Esophagus muscularis mucosa (tissue), 4 donors: ENCODE measurements at places on chromosomes 1 and 21. TPM values are rescaled to one million over a fixed set of nuclear protein-coding genes. Genes with fewer than 3 reads are reported as not detected.

Gene BLZF1
- total RNA-seq: 40.3 TPM

Gene LDLRAD1
- not detected for total RNA-seq

Gene SYPL2
- total RNA-seq: 8.0 TPM

Gene CD101
- 1.5 TPM for total RNA-seq

GRCh38 chr21:34583926-34584563 is 30.9 kb downstream of the RCAN1 start:
- H3K36me3 ChIP-seq: no peaks in the 10 kb centered on the region
- peak overlapping the region; percentile 18 for H3K27ac ChIP-seq
- H3K4me1 ChIP-seq: peaks cover 42% of the 10 kb centered on the region
- no peak overlapping the region for H3K4me3 ChIP-seq
- DNase-seq: no peak

- DNase-seq: no peak
- H3K27ac ChIP-seq: no peak overlapping the region
- peaks cover 26% of the 10 kb centered on the region for H3K27me3 ChIP-seq
These were observed 7.8 kb upstream of the RIPK4 start for GRCh38 chr21:41774467-41775148.

GRCh38 chr1:173406783-173407230 is 70.3 kb upstream of the PRDX6 start:
- peak overlapping the region; percentile 24 for H3K4me3 ChIP-seq
- H3K36me3 ChIP-seq: no peaks in the 10 kb centered on the region
- H3K27me3 ChIP-seq: no peaks in the 10 kb centered on the region
- no peak for DNase-seq
- H3K4me1 ChIP-seq: peaks cover 8% of the 10 kb centered on the region

DNA sequence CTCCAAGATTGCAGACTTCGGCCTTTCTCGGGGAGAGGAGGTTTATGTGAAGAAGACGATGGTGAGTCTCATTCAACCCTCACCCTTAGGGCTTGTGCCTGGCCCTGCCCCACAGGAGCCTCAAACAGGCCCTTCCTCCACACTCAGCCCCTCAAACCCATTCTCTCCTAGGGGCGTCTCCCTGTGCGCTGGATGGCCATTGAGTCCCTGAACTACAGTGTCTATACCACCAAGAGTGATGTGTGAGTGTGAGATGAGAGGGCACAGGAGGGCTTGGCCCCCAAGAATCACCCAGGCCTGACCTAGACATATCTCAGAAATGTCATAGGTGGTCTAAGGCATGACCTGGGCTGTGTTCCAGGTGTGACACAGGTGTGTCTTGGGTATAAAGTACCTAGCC is 18.3 kb upstream of the MPL start:
- no peaks in the 10 kb centered on the region for H3K36me3 ChIP-seq
- no peak overlapping the region for H3K27ac ChIP-seq
- no peaks in the 10 kb centered on the region for H3K4me1 ChIP-seq
- no peak for DNase-seq
- H3K27me3 ChIP-seq: no peaks in the 10 kb centered on the region

- H3K27me3 ChIP-seq: no peaks in the 10 kb centered on the region
- no peaks in the 10 kb centered on the region for H3K4me1 ChIP-seq
- no peak overlapping the region for H3K27ac ChIP-seq
- no peak overlapping the region for H3K4me3 ChIP-seq
- no peak for DNase-seq
- no peaks in the 10 kb centered on the region for H3K36me3 ChIP-seq
These were observed 32.4 kb upstream of the DUSP10 start for GRCh38 chr1:221774054-221774842.

- no peaks in the 10 kb centered on the region for H3K36me3 ChIP-seq
- peaks cover 19% of the 10 kb centered on the region for H3K4me1 ChIP-seq
- no peak for DNase-seq
- H3K4me3 ChIP-seq: peak overlapping the region; percentile 72
These were observed 56.2 kb upstream of the RASAL2 start for GRCh38 chr1:178037510-178038253.

GRCh38 chr21:27505516-27505915 is 538.6 kb upstream of the ADAMTS5 start:
- no peak for DNase-seq
- no peaks in the 10 kb centered on the region for H3K27me3 ChIP-seq

DNA sequence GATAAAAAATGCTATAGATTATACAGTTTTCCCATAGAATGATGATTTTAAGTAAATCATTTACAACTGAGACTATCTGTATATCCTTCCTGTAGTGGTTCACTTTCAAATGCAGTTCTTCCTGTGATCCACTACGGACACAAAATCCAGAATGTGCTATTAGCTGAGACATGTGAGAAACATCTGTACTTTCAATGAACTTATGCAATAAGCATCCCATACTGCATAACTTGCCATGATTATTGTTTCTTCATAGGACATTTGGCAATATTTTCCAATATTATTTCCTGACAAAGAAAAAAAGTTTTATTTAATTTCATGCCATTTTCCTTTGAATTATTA is 83.5 kb upstream of the PRDX6 start:
- peaks cover 8% of the 10 kb centered on the region for H3K4me1 ChIP-seq
- H3K4me3 ChIP-seq: no peak overlapping the region
- no peaks in the 10 kb centered on the region for H3K27me3 ChIP-seq
- DNase-seq: no peak
- no peak overlapping the region for H3K27ac ChIP-seq
- H3K36me3 ChIP-seq: no peaks in the 10 kb centered on the region

DNA sequence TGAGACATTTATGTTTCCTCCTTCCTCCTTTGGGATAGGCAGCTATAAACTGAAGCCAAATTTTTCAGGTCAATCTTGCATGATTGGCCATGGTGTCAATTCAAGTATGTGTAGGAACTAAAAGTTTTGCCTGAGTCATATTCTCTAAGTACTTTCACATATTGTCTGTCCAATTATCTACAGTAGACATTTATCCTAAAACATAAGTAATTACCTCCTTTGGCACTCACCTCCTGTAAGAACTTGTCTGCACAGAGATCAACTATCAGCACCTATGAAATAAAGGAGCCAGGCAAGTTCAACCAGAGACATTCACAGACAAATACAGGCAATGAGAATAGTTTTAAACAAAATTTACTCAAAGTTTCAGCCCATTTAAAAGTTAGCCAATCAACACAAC is 14.2 kb upstream of the BCAS2 start:
- H3K27ac ChIP-seq: no peak overlapping the region
- DNase-seq: no peak
- no peaks in the 10 kb centered on the region for H3K27me3 ChIP-seq
- H3K4me1 ChIP-seq: no peaks in the 10 kb centered on the region
- no peak overlapping the region for H3K4me3 ChIP-seq

GRCh38 chr1:78676347-78676982 is 26.8 kb downstream of the IFI44 start:
- DNase-seq: no peak
- no peaks in the 10 kb centered on the region for H3K36me3 ChIP-seq
- H3K27me3 ChIP-seq: no peaks in the 10 kb centered on the region
- no peak overlapping the region for H3K4me3 ChIP-seq
- H3K27ac ChIP-seq: no peak overlapping the region

DNA sequence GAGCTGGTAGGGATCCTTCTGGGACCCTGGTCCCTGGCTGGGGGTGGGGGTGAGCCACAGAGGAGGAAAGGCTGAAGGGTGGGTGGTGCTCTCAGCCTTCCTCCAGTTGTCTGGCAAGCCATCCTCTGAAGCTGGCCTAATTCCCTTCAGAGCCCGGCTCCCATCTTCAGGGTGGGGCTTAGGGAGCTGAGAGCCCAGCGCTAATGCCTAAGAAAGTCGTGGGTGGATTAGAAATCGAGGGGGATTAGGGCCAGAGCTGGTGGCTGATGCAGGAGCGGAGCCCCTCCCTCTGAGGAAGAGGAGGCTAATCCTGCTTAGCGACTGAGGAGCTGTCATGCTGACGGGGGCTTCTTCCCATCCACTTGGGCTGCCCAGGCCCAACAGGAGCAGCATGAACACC is 30.8 kb upstream of the DMBX1 start:
- H3K4me3 ChIP-seq: no peak overlapping the region
- no peak for DNase-seq
- H3K27ac ChIP-seq: no peak overlapping the region
- H3K4me1 ChIP-seq: no peaks in the 10 kb centered on the region

DNA sequence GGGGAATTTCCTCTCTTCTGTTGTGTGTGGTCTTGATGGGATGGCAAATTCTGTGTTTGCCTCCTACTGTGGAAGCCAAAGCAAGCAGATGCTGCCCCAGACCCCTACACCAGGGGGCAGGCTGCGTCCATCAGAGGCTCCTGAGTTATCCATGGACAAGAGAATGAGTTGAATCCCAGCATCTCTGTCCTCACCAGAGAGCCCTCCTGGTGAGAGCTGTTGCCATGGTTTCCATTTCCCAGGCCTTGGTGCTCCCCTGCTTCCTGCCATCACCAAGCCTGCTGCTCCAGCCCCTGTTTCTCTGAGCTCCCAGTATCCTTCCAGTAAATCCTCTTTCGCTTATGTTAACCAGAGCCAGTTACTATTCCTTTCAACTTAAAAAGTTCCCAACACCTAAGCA is 20.4 kb upstream of the GNG12 start:
- H3K4me3 ChIP-seq: no peak overlapping the region
- no peak for DNase-seq
- H3K4me1 ChIP-seq: peaks cover 20% of the 10 kb centered on the region

DNA sequence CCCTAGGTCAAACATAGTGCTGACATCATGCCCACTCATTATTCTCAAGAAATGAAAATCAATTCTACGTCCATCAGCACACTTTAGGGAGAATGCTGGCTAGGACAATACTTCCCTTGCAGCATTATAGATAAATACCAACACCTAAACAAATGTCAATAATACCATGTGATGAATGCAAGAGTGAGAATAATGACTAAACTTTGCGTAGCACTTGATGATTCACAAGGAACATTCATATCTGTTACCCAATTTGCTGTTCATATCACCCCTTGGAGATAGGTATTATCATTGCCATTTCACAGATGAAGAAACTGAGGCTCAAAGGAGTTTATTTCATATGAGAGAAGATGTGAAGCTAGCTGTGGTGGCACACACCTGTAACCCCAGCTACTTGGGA is 24.8 kb upstream of the EPS15 start:
- no peaks in the 10 kb centered on the region for H3K4me1 ChIP-seq
- DNase-seq: no peak
- no peak overlapping the region for H3K27ac ChIP-seq
- no peak overlapping the region for H3K4me3 ChIP-seq
- no peaks in the 10 kb centered on the region for H3K27me3 ChIP-seq

DNA sequence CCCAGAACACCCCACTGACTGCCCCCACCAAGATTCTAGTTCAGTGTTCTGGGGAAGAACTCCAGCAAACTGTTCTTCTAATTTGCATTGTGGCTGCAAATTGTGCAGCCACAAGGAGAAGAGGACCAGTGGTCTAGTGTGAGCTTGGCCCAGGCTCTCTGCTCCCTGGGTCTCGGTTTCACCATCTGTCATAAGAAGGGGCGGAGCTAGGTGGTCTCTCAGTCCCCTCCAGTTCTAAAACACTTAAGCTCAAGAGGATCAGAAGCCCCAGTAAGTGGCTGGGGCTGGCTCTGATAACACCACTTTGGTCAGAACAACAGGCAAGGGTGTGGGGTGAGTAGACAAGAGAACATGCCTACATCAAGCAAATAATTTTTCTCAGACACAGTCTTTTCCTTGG is 99.9 kb downstream of the BEND5 start:
- no peak for DNase-seq
- no peaks in the 10 kb centered on the region for H3K36me3 ChIP-seq
- no peaks in the 10 kb centered on the region for H3K27me3 ChIP-seq
- H3K4me1 ChIP-seq: no peaks in the 10 kb centered on the region
- H3K27ac ChIP-seq: no peak overlapping the region

DNA sequence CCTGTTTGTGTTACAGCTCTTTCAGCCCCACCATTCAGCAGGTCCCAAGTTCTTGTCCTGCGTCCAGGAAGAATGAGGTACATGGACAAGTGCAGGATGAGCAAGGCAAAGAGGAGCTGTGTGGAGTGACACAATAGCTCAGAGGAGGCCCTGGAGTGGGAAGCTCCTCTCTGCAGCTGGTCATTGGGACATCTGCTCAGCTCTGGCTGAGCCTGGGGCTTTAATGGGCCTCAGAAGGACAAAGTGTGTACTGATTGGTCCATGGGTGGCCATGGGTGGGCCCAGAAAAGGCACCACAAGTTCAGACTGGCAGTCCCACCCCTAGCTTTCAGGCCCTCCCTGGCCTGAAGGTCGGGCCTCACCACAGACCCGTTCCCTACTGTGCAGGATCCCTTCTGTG is 14.7 kb upstream of the HYI start:
- no peak overlapping the region for H3K4me3 ChIP-seq
- H3K27ac ChIP-seq: no peak overlapping the region
- H3K4me1 ChIP-seq: no peaks in the 10 kb centered on the region
- H3K36me3 ChIP-seq: no peaks in the 10 kb centered on the region
- DNase-seq: no peak
- no peaks in the 10 kb centered on the region for H3K27me3 ChIP-seq
